ENCODE measurements at places on chromosomes 16 and 17.

DNA sequence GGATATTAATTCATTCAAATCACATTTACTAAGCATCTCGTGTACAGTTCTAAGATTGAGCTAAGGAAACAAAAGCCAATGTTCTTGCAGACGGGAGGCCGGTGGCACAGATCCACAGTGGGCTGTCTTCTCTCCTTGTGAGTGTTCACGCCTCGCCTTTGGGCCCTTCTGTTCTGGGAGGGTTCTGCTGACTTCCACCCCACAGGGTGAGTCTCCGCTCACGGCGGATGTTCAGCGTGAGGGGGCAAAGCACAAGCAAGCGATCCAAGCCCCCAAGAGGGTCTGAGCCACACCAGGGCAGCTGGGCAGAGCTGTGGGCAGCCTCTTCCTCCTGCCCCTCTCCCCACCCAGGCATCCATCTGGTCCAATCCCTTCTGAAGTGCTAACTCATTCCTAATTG lies 84.3 kb upstream of the DOC2B start:
- peak; percentile 71 for DNase-seq
- no peaks in the 10 kb centered on the region for H3K4me1 ChIP-seq
- no peaks in the 10 kb centered on the region for H3K36me3 ChIP-seq
- no peak overlapping the region for H3K4me3 ChIP-seq

- DNase-seq, result no peak
- H3K27me3 ChIP-seq, result no peaks in the 10 kb centered on the region
- no peak overlapping the region for H3K27ac ChIP-seq
- H3K4me3 ChIP-seq, result no peak overlapping the region
- no peaks in the 10 kb centered on the region for H3K4me1 ChIP-seq
Measured at GRCh38 chr16:17275076-17276009, 195.4 kb downstream of the XYLT1 start.

GRCh38 chr17:14552306-14552705 lies 251.4 kb downstream of the HS3ST3B1 start:
- no peak overlapping the region for H3K27ac ChIP-seq
- no peak overlapping the region for H3K4me3 ChIP-seq
- H3K4me1 ChIP-seq, result no peaks in the 10 kb centered on the region
- H3K36me3 ChIP-seq, result no peaks in the 10 kb centered on the region

DNA sequence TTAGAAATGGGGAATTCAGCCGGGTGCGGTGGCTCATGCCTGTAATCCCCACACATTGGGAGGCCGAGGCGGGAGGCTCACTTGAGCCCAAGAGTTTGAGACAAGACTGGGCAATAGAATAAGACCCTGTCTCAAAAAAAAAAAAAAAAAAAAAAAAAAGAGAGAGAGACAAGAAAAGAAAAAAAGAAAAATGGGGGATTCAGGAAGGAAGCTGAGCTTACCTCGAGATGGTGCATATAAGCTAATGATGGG lies 150.8 kb upstream of the RPH3AL start:
- DNase-seq, result peak; percentile 43
- no peaks in the 10 kb centered on the region for H3K27me3 ChIP-seq
- no peaks in the 10 kb centered on the region for H3K36me3 ChIP-seq
- H3K4me1 ChIP-seq, result no peaks in the 10 kb centered on the region

DNA sequence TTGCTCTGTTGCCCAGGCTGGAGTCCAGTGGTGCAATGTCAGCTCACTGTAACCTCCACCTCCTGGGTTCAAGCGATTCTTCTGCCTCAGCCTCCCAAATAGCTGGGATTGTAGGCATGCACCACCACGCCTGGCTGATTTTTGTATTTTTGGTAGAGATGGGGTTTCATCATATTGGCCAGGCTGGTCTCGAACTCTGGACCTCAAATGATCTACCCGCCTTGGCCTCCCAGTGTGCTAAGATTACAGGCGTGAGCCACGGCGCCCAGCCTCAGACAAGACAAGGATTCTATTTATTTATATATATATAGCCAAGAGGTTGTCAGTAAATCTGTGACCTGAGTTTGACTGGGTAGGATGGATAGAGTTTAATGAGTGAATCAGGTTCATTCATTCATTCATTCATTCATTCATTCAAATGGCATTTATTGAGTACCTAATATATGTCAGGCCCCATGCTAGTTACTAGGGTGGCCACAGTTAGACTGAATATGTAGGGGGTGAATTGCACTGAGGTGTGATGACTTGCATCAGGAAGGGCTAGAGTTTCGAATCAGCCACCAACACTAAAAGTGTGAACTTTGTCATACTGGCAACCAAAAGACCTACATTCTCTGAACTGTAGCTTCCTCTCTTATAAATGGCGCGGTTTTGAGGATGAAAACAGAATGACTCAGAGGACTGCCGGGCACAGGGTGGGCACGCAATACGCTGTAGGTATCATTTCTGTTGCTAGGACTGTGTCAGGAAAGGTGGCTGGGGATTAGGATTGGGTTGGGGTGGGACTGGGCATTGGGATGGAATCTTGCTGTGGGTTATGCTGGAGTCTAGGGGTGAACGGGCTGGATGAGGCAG lies 37.8 kb downstream of the ITGAE start:
- no peaks in the 10 kb centered on the region for H3K27me3 ChIP-seq
- H3K27ac ChIP-seq, result no peak overlapping the region
- H3K36me3 ChIP-seq, result no peaks in the 10 kb centered on the region
- DNase-seq, result no peak
- H3K4me1 ChIP-seq, result no peaks in the 10 kb centered on the region

DNA sequence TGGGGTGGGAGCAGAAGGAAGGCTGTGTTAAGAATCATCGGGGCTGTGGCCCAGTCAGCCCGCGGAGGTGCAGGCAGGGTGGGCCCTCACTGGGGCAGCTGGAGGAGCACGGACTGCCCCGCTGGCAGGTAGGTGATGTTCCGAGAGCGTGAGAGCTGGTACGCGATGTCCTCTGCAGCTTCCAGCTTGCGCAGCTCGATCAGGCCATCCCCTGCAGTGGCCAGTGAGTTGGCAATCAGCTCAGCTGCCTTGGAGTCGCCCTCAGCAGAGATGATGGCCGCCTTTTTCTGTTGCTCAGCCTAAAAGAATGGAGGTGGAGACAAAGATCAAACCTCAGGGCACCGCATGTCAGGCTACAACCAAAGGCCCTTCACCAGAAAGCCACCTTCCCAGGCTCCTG lies 9.8 kb downstream of the PHB1 start:
- DNase-seq, result peak; percentile 54
- H3K4me3 ChIP-seq, result no peak overlapping the region
- no peaks in the 10 kb centered on the region for H3K36me3 ChIP-seq

GRCh38 chr16:57997176-57997527 lies 3.3 kb downstream of the ZNF319 start:
- H3K27me3 ChIP-seq, result no peaks in the 10 kb centered on the region
- peaks cover 4% of the 10 kb centered on the region for H3K36me3 ChIP-seq
- no peak overlapping the region for H3K27ac ChIP-seq
- peak; percentile 73 for DNase-seq
- H3K4me1 ChIP-seq, result no peaks in the 10 kb centered on the region
- no peak overlapping the region for H3K4me3 ChIP-seq

DNA sequence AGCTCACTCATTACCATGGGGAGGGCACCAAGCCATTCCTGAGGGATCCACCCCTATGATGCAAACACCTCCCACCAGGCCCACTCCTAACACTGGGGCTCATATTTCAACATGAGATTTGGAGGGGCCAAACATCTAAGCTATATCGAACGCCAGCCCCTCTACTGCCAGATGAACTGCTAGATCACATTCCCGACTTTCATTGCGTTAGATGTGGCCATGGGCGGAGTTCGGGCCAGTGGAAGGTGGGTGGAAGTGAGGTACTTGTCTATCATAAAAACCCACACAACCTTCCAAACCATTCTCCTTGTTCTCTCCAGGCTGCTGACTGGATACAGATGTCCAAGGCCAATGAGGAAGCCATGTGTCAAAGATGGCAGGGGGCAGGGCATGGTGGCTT lies 27.0 kb upstream of the ANKRD40CL start:
- no peak overlapping the region for H3K4me3 ChIP-seq
- no peaks in the 10 kb centered on the region for H3K36me3 ChIP-seq
- H3K4me1 ChIP-seq, result no peaks in the 10 kb centered on the region
- no peaks in the 10 kb centered on the region for H3K27me3 ChIP-seq
- no peak for DNase-seq

DNA sequence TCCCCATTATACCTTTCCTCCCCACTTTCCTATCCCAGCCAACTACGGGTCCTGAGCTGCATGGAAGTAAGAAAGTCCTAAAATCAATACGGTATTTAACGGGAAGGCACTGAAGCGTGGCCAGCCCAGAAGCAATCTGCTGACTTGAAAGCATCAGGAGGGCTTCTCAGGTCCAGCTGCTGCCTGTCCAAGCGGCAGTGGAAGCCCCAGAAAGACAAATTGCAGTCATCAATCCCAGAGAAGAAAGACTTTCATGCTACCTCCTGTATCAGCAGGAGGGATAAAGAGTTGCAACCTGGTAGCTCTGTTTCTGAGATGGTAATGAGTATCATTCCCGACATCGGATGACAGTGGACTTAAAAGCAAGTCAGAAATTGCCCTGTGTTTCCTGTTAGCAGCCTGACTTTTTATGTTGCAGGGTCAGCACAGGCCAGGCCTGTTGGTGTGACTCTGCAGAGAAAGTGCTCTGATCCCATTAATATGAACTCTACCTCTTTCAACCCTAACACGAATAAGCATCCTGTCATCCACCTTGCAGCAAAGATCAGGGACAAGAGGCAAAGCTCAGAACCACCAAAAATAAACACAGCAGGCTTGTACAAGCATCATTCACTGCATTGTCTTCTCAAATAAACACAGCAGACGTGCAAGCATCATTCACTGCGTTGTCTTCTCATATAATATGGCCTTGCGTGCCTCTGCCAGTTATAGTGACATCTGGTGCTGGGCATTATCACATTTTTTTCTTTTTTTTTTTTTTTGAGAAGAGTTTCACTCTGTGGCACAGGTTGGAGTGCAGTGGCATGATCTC lies 358.6 kb upstream of the CDH11 start:
- H3K4me3 ChIP-seq, result no peak overlapping the region
- no peak for DNase-seq
- H3K4me1 ChIP-seq, result no peaks in the 10 kb centered on the region

- H3K4me3 ChIP-seq, result no peak overlapping the region
- H3K4me1 ChIP-seq, result no peaks in the 10 kb centered on the region
- H3K27ac ChIP-seq, result no peak overlapping the region
- no peaks in the 10 kb centered on the region for H3K36me3 ChIP-seq
Measured at GRCh38 chr17:31533546-31534155, 142.2 kb downstream of the RAB11FIP4 start.

DNA sequence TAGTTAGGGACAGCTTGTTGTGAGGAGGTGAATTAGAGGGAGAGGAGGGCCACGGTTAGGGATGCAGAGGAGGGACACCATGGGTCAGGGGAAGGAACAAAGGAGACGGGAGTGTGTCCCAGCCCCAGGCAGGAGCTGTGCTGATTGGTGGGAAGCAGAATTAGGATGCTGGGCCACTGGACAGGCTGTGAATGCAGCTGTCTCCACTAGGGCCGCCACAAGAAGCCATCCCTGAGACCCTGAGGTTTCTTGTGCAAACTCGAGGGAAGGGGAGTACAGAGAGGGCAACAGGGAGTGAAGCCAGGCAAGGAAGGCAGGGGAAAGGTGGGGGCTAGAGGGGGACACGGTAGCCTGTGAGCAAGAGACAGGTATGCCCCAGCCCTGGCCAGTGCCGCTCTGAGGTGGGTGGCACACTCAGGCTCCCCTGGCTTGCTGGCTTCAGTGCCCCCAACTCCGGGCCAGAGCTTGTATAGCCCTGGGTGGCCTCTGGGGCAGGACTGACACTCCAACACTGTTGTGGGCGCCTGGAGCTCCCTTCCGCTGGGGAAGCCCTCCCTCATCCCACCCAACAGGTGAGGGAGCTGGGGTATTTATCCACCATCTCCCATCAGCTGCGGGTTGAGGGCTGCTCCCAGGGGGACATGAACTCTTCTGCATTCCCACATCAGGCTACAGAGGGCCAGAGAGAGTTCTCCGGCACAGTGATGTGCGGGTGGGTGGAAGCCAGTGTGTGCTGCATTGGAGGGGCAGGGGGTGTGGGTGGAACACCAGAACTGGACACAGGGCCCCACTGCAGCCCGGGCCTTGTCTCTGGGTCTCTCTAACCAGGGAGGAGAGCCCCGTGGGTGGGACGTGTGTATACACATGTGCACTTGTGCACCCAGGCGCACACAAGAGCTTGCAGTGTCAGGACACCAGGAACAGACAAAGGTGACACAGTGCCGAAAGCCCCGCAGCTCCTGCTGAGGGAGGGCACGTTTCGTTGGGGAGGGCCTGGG lies 8.3 kb upstream of the SPPL2C start:
- DNase-seq, result no peak
- no peak overlapping the region for H3K4me3 ChIP-seq
- no peaks in the 10 kb centered on the region for H3K27me3 ChIP-seq

GRCh38 chr17:30864636-30865035 lies 32.9 kb downstream of the ATAD5 start:
- DNase-seq, result no peak
- no peaks in the 10 kb centered on the region for H3K36me3 ChIP-seq
- no peak overlapping the region for H3K27ac ChIP-seq

GRCh38 chr16:75703306-75703705 lies 2.0 kb upstream of the DUXB start:
- DNase-seq, result no peak
- no peak overlapping the region for H3K27ac ChIP-seq
- no peaks in the 10 kb centered on the region for H3K4me1 ChIP-seq
- no peaks in the 10 kb centered on the region for H3K36me3 ChIP-seq
- H3K4me3 ChIP-seq, result no peak overlapping the region

DNA sequence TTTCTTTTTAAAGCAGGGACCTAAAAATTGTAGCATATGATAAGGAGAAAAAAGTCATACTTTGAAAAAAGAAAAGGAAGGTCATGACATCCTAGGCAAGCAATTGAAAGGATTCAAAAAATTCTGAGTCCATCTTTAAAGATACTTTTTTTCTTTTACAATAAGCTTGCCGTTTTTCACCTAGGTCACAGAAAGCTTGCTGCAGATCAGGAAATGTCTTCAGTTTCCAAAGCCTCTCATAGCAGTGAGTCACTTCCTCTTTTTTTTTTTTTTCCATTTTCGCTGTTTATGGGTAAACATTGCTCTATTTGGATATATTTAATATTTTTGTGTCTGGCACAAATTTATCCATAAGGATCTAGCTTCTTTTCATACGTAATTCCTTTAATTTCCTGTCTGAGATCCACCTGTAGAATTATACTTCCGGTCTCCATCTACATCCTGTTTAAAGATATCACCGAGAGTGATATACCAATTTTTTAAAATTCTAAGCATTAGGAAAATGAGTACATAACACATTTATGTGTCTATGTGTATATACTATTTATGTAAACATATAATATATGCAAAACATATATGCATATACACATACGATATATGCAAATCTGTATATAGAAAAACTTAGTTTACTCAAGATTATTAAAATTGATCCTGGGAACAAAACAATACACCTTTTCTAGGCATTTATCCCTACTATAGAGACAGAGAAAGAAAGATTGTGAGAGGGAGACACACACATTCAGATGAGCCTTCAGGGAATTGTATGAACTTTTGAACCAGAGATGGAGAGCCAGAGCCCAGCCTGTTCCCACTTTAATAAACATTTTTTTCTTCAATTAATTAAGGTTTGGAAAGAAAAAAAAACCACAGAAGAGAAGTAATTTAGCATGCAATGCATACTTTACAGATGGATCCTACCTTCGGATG lies 134.4 kb downstream of the SKAP1 start:
- no peak for DNase-seq
- H3K4me3 ChIP-seq, result no peak overlapping the region
- H3K36me3 ChIP-seq, result no peaks in the 10 kb centered on the region

GRCh38 chr16:73420244-73420643 lies 372.3 kb upstream of the ZFHX3 start:
- no peak for DNase-seq
- no peaks in the 10 kb centered on the region for H3K36me3 ChIP-seq
- no peak overlapping the region for H3K4me3 ChIP-seq

- H3K27me3 ChIP-seq, result no peaks in the 10 kb centered on the region
- no peaks in the 10 kb centered on the region for H3K36me3 ChIP-seq
- no peak overlapping the region for H3K4me3 ChIP-seq
- no peak overlapping the region for H3K27ac ChIP-seq
- no peak for DNase-seq
Measured at GRCh38 chr16:10172848-10173655, 9.2 kb downstream of the GRIN2A start.

Data from aorta (tissue), 5 donors.